ENCODE measurements at places on chromosomes 4 and X.

- no peak for DNase-seq
These were observed 62.0 kb downstream of the APOOL start for GRCh38 chrX:85065512-85066198.

DNA sequence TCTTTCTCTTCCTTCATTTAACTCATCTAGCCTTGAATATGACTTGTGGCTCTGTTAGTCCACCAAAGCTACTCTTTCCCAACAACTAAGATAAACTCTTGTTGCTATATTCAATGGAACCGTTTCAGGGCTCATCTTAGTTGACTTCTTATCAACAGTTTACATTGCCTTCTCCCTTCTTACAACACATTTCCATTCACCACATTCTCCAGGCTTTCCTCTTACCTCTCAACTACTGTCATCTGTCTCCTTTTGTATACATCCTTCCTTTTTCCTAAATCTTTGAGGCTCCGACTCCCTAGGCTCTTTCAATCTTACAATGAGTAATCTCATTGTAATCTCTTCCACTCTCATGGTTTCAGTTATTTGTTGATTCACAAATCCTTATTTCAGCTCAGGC lies 58.5 kb downstream of the NCAPG start:
- no peak for DNase-seq

DNA sequence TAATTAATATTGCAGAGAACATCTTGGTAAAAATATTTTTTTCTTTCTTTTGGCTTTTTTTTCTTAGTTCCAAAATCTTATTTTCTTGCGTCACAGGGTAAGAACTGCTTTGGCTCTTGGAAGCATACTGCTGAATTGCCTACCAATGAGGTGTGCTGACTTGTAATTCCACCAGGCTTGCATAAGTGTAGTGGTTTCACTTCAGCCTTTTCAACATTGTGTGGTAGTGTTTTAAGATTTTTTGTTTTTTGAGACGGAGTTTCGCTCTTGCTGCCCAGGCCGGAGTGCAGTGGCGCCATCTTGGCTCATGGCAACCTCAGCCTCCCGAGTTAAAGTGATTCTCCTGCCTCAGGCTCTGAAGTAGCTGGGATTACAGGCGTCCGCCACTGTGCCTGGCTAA lies 42.4 kb downstream of the N4BP2 start:
- no peak for DNase-seq

DNA sequence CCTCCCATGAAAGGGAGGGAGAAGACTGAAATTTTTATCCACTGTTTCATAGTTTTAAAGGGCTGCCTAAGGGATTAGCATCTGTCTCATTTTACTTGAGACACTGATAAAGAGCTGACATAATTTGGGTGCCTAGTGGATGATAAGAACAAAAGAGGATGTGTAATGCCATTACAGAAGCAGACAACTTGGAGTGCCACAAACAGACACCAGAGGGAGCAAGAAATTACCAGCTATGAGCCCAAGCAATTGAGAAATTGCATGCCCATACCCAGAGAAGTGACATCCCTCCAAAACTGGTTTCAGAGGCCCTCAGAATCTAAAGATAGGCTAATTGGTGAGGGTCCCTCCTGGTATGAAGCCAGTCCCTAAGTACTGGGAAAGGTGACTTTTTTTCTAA lies 38.5 kb upstream of the POU3F4 start:
- DNase-seq = no peak

GRCh38 chr4:107913283-107913899 lies 18.0 kb upstream of the CYP2U1 start:
- DNase-seq = no peak

- no peak for DNase-seq
These were observed 783.0 kb upstream of the AADAT start for GRCh38 chr4:170872794-170873193.

- DNase-seq = peak; percentile 38
These were observed 11.7 kb upstream of the GAGE10 start for GRCh38 chrX:49291615-49292337.

DNA sequence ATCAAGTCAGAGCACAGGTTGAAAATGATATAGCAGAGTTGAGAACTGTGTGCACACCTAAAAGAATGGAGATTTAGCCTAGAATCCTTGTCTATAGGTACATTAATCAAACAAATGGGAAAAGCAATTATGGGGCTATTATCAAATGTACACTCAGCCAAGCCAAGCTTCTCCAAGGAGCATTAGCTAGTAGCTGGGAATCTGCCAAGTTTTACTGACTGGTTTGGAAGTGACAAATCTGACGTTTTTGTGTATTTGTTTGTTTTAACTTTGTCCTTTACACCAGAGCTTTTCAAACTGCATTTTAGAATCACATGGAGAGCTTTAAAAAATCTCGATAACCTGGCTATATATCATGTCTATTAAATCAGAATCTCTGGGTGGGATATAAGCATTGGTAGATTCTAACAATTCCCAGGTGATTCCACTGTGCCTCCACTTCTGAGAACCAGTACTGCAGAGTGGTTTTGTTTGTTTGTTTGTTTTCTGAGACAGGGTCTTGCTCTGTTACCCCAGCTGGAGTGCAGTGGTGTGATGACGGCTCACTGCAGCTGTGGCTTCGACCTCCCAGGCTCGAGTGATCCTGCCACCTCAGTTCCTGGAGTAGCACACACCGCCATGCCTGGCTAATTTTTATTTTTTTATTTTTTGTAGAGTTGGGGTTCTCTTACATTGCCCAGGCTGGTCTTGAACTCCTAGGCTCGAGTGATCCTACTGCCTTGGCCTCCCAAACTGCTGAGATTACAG lies 279.8 kb downstream of the UNC5C start:
- no peak for DNase-seq
